ENCODE measurements at places on chromosomes 1 and 21. TPM values are rescaled to one million over a fixed set of nuclear protein-coding genes. Genes with fewer than 3 reads are reported as not detected.

MEX3A gene
- total RNA-seq = 0.69 TPM

CRNN gene
- total RNA-seq = not detected

ZFP69B gene
- total RNA-seq = 1.3 TPM

NBPF15 gene
- total RNA-seq = 16.5 TPM

SMCP gene
- total RNA-seq = not detected

HPCAL4 gene
- total RNA-seq = 0.16 TPM

FUCA1 gene
- total RNA-seq = 31.7 TPM

PRDM2 gene
- 38.0 TPM for total RNA-seq

APOBEC4 gene
- total RNA-seq = not detected

CD48 gene
- 21.0 TPM for total RNA-seq

CSMD2 gene
- total RNA-seq = 3.8 TPM

SERINC2 gene
- 4.1 TPM for total RNA-seq

RPTN gene
- not detected for total RNA-seq

TSPAN2 gene
- 7.8 TPM for total RNA-seq

DRAXIN gene
- total RNA-seq = not detected

SPRR2E gene
- total RNA-seq = not detected

TAS1R1 gene
- not detected for total RNA-seq

SERTAD4 gene
- total RNA-seq = 2.3 TPM

GRHL3 gene
- 0.44 TPM for total RNA-seq

FAAP20 gene
- 24.9 TPM for total RNA-seq

AMY1A gene
- total RNA-seq = not detected

PDC gene
- not detected for total RNA-seq

ZNF593OS gene
- not detected for total RNA-seq

IL24 gene
- not detected for total RNA-seq

PER3 gene
- total RNA-seq = 8.6 TPM

GBP6 gene
- not detected for total RNA-seq

FHAD1 gene
- total RNA-seq = 0.96 TPM

PHTF1 gene
- 35.6 TPM for total RNA-seq

HSD3B2 gene
- total RNA-seq = 0.63 TPM

GPR37L1 gene
- 0.16 TPM for total RNA-seq

CROCC gene
- total RNA-seq = 11.4 TPM

CHIA gene
- not detected for total RNA-seq

C1orf53 gene
- total RNA-seq = 2.6 TPM

ALPL gene
- total RNA-seq = 18.9 TPM

HES5 gene
- total RNA-seq = not detected

SEC22B gene
- 37.7 TPM for total RNA-seq

BEND5 gene
- 1.0 TPM for total RNA-seq

All from omental fat pad (tissue), 4 donors.